Stimulated activated CD4-positive, alpha-beta T cell treated with anti-CD3 and anti-CD28 coated beads, Interleukin-1b, Interleukin-23, amount 100 ng/mL, for 24 hours (primary cell): ENCODE measurements at places on chromosomes 2 and 18.

- no peak for DNase-seq
These were observed 72.9 kb upstream of the SCG2 start for GRCh38 chr2:223674998-223675609.

GRCh38 chr18:57131782-57132181, 15.1 kb upstream of the BOD1L2 start:
- DNase-seq, result no peak

DNA sequence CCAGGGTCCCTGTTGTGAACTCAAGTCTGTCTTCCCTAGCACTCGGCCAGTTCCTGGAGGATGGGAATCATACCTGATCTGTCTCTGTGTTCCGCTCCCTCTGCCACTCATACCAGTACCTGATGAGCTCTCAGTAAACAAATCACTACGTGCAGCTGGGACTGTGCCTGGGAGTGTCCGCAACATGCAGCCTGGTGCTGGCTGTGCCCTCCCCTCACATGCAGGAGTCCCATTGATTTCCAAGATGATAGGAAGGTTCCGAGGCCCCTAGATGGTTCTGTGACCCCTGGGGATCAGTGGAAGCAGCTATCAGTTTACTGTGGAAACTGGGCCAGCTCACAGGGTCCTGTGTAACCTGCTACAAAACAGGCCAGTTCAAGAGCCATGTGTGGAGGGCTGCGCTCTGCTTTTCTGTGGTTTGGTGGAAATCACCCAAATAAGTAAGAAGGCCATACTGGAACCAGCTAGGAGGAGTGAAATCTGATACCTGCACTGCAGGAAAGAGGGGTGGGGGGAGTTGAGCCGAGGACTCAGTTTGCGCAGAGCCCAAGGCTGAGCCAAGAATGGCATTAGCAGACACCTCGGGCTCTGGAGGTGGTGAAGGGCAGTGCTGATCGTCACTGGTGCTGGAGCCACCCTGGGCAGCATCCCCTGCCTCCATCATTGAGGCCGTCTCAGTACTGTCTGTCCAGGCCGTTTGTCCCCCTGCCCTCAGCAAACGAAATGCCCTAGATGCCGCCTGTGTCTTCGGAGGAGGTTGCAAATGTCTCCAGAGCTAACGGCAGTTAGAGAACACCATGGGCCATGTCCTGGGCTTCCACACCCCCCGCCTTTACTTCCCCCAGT, 93.3 kb downstream of the KLHL29 start:
- DNase-seq, result no peak

DNA sequence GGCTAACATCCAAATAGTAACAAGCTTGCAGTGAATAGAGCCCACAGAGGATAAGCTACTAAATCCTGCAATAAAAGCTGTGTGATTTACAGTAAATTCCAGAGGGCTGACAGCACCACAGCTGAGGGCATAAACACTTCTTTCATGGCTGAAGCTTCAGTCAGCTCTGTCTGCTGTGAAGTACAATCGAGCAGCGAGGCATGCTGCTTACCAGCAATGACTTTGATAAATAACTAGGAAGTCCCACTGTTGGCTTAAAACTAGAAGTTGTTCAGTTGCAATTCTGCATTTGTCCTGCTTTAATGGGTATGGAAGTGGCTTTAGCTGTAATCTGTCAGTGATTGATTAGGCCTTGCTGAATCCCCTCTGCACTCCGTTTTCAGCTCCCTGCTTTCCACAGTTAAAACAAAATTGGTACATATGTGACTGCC, 65.2 kb upstream of the FIGN start:
- DNase-seq, result no peak

GRCh38 chr18:42689310-42689709, 426.2 kb downstream of the RIT2 start:
- no peak for DNase-seq

GRCh38 chr2:176166272-176166671, 9.2 kb downstream of the HOXD3 start:
- no peak for DNase-seq

- no peak for DNase-seq
These were observed 64.1 kb downstream of the SLC66A2 start for GRCh38 chr18:79887181-79888000.

GRCh38 chr2:199704358-199705238, 146.4 kb downstream of the FTCDNL1 start:
- no peak for DNase-seq

GRCh38 chr2:157256626-157257025, 879 bp upstream of the GALNT5 start:
- DNase-seq, result no peak

GRCh38 chr2:20757405-20758090, 65.4 kb downstream of the LDAH start:
- DNase-seq, result no peak

DNA sequence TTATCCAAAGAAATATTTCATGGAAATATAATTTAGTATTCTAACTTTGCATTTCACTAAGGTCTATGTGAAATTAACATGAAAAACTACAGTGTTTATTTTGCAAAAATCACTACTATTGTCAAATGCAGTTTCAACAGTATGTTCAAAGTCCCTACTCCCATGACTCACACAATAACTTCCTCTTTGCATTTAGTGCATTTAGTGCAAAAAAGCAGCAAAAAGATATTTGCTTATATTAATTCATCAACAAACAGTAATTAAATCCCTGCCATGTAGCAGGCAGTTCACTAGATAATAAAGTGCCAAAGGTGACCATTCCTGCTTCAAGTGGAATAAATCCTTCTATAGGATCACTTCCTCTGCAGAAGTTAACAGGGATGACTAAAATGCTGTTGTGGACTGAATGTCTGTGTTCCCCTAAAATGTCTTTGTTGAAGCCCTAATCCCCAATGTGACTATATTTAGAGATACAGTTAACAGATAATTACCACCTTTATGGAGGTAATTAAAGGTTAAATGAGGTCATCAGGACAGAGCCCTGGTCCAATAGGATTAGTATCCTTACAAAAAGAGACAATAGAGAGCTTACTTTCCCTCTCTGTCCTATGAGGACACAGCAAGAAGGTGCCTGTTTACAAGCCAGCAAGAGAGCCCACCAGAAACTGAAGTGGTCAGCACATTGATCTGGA, 61.7 kb downstream of the STK39 start:
- DNase-seq, result no peak

- DNase-seq, result no peak
These were observed 50.6 kb downstream of the DPYSL5 start for GRCh38 chr2:26898480-26899078.

- no peak for DNase-seq
These were observed 65.3 kb upstream of the CCDC68 start for GRCh38 chr18:55024564-55024963.

DNA sequence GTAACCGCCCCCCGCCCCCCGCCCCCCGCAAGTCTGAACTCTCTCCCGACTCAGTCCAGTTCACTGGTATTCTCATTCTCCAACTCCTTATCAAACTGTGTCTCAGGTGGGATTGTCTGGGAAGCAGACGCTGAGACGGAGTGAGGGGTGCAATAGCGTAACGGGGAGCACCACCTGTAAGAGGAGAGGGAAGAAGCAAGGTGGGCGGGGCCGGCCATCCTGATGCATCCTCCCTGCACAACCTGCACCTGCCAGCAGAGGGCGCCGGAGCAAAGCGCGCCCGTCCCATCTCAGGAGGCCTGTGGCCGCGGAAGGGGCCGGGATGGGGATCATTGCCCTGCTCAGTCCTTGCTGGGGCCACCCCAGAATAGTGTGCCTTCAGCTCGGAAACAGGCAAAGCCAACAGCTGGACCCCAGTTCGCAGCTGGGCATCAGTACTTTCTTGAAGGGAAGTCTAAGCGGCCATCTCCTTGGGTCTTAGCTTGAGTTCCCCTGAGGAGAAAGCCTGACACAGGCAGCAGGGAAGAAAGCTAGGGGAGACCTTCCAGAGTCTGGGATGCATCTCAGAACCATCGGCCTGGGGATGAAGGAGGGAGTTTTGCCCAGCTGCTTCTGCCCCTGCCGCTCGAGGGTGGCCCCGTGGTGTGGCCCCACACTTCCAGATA, 208.0 kb downstream of the TFCP2L1 start:
- peak; percentile 54 for DNase-seq

GRCh38 chr2:125652280-125652679, 1003.7 kb upstream of the GYPC start:
- DNase-seq, result no peak

- DNase-seq, result no peak
These were observed 3.4 kb upstream of the CCDC88A start for GRCh38 chr2:55422876-55423665.

DNA sequence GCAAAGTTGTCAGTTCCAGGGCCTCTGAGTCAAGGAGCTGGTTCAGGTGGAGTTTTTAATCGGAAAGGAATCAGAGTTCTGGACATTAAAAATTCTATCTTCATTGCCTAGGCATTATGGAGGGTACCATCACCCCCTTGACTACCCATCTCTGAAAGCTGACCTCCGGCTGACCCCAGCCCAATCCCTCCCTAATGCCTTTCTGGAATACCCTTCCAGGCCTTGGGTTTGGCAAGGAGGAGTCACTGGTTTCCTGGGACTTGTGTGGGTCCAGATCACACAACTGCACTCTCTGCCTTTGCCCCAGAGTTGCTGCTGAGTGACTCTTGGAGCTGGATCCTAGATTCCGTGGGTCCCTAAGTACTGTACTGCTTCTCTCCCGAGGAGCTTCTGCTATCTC, 1.0 kb upstream of the OSR1 start:
- no peak for DNase-seq

- no peak for DNase-seq
These were observed 1186.9 kb downstream of the LRP1B start for GRCh38 chr2:140943867-140944266.

DNA sequence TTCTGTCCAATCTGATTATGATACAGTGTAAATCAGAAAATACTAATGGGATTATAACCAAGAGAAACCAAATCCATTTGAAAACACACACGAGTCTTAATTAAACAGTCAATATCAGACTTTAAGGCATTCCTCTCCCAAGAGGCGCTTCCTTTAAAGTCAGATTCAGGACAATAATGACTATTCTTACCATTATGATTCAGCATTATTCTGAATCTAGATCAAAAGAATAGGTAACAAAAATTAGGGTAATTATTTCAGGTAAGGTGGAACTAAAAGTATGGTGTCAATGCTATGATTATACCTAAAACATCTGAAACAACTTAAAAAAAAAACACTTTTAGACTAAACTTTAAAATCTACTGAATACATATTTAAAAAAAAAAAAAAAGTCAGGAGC, 12.3 kb downstream of the PSME4 start:
- DNase-seq, result no peak

DNA sequence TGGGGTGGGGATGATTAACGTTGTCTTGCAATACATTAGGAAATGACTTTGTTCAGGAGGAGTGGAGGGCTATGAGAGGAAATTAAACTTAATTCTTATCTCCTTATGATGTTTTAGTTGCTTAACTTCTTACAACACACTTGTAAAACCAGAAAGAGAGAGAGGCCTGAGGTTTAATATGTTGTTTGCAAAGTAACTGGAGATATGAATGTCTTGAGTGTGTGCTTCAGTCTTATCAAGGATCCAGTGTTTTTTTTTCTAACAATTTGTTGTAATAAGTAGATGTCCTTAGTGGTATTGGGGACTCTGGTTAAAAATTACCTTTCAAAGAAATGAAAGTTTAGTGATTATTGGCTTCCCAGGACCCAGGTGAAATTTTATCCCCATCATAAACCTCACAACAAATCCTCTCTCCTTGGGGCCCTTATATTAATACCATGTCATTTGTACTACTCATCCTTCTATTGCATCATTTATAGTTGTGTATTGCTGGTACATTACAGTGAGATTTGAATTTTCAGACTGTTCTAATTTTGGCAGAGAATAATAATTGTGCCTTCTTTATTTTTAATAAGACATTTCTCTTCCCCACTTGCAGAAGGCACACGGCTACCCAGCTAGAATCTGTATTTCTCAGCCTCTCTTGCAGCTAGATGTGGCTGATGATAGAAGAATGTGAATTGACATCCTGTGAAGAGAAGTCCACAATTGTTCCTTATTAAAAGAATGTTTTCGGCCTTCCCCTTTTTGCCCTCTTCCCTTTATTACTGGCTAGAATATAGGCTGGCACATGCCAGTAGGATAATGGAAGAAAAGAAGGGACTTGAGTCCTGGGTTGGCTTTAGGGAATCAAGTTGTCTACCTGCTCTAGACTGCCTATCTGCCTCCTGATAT, 91.9 kb upstream of the CXCR4 start:
- DNase-seq, result no peak

DNA sequence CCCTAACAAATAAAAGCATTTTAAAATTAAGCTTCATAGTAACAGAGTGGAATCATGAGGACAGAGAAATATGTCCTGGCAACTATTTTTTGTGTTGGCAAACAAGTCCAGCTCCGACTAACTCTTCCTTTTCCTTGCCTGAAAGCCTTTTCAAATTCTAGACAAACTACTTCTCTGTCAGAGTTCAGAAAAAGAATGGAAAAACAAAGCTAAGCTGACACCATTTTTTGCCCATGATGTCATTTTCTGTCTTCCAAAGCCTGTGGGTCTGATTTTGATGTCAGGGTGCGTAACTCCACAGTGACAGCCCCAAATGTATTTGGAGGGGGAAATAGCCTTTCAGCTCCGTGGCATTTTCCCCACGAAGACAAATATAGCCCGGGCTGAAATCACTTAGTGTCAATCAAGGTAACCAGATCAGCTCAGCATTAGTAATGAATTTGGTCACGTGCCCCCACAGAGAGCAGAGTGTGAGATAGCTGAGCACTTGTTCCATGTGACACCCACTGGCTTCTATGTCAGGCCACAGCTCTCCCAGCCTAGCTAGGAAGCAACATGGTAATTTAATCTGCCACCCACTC, 233.0 kb upstream of the SIX2 start:
- no peak for DNase-seq

DNA sequence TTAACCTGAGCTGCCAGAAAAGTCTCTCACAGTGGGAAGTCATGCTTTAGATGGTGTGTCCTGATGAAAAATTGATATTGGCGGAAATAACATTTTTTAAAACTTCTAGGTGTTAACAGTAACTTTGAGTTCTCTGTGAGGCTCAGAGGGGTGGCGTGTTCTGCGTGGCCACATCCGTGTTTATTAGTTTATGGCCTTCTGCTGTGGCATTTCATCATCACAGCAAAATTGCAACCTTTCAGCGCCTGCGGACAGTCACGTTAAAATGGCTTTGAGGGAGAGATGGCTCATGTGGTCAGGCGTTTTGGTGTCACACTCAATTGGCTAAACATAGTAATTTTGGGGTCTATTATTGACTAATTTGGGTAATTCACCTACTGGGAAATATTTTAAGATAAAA, 42.4 kb downstream of the KLHL29 start:
- no peak for DNase-seq

DNA sequence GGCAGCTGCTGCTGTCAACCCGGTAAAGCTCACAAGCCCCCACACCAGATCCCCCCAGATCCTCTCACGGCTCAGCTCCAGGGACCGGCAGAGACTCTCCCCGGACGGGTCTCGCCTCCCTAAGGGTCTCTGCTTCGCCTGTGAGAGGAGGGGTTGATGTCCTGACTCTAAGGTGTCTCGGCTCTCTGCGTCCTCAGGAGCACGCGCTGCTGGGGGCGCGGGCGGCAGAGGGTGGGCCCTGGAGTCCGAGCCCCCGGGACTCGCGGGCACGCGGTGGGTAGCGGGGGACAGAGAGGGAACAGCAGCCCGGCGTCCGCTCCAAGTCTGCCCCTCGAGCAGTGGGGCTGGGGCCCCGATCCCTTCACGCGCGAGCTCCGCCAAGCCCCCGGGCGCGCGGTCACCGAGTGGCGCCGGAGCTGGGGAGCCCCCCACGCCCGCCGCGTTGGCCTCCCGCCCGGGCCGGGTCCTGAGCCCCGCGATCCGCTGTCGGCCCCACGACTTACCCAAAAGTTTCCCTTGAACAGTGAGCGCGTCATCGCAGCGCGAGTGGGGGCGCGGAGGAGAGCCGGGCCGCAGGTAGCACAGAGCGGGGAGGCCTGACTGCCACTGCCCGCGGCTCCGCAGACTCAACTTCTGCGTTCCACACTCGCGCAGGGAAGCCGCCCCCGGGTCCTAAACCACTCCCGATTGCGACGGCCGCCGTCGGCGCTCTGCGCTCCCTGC, at the start of gene PSTPIP2:
Gene PSTPIP2, minus strand, starts transcription at position 608 of the 723 bp plus-strand sequence. Its CDS starts 72 bp downstream, at position 536.
- DNase-seq, result peak; percentile 53
